Endothelial cell of umbilical vein (primary cell): ENCODE measurements at places on chromosomes 2 and 18.

GRCh38 chr2:235951982-235952381 lies 216.2 kb downstream of the GBX2 start:
- DNase-seq = no peak

- DNase-seq = no peak
Measured at GRCh38 chr2:68483011-68483410, 15.6 kb downstream of the APLF start.

- DNase-seq = no peak
Measured at GRCh38 chr18:78507217-78507616, 472.4 kb upstream of the SALL3 start.

DNA sequence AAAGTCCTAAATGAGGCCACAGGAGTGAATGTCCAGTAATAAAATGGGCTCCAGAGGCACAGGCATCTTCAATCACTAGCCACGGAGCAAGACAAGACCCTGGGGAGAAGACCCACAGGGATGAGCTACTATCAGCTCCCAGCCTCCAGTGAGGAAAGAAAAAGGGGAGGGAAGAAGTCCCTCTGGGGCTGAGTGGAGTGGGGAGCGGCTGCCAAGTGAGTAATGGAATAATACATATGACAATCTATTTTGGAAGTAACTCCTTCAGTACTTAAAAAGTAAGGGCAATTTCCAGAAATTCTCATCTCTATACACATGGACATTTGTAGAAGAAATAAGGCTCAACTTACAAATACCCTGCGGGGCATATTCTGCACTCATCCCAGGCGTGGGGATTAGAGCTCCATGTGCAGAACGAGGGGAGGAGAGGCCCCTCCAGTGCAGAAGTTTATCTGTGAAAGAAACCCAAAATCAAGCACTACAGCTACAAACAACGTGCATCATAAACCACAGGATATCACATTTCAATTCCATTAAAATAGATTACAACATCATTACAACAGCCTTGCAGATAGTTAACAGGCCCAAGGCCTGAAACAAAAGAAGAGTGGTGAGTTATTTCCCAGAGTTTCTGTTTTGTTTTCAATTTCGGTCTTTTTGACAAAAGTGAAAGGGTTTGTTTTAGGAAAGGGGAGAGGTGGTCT lies 84.9 kb downstream of the BCL11A start:
- no peak for DNase-seq

- DNase-seq = no peak
Measured at GRCh38 chr2:19547321-19547720, 188.9 kb upstream of the OSR1 start.

DNA sequence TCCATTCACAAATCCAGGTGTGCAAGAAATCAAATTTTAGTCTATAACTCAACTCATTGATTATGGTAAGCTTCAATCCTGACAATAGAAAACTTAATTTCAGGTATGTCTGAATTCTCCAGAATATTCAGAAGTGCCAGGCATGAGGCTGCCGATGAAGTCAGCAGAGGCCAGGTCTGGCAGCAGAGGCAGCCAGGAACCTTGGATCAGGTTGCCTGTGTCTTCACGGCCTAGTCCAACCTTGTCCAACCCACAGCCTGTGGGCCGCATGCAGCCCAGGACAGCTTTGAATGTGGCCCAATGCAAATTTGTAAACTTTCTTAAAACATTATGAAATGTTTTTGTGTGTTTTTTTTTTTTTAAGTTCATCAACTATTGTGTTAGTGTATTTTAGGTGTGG lies 46.9 kb upstream of the ASPRV1 start:
- no peak for DNase-seq

GRCh38 chr2:190344276-190344827 lies 963 bp downstream of the INPP1 start:
- DNase-seq = peak; percentile 54
